ENCODE measurements at places on chromosomes 11 and 22. TPM values are rescaled to one million over a fixed set of nuclear protein-coding genes. Genes with fewer than 3 reads are reported as not detected.

DDX25 gene
- not detected for total RNA-seq

CHRM1 gene
- total RNA-seq, result not detected

PGA4 gene
- total RNA-seq, result not detected

GAS2 gene
- 0.89 TPM for total RNA-seq

RTN4RL2 gene
- 0.57 TPM for total RNA-seq

SAA4 gene
- not detected for total RNA-seq

IRAG1 gene
- total RNA-seq, result not detected

OR2AG2 gene
- 0.08 TPM for total RNA-seq

INPP5J gene
- not detected for total RNA-seq

KCNK4 gene
- not detected for total RNA-seq

FOLR1 gene
- total RNA-seq, result not detected

OPCML gene
- not detected for total RNA-seq

All from activated CD8-positive, alpha-beta T cell treated with anti-CD3 and anti-CD28 coated beads, Interleukin-2, amount 10 ng/mL, durations not matched to agents 7 days and 5 days (primary cell).